ENCODE measurements at places on chromosomes 1 and 21. TPM values are rescaled to one million over a fixed set of nuclear protein-coding genes. Genes with fewer than 3 reads are reported as not detected.
A peak's percentile ranks its signal among the peaks of the same experiment; 100 is the strongest.

Gene LAD1
- 0.07 TPM for total RNA-seq

Gene SLC45A1
- total RNA-seq = not detected

Gene USH2A
- not detected for total RNA-seq

Gene S100A12
- not detected for total RNA-seq

Gene CLCC1
- 35.4 TPM for total RNA-seq

Gene CELA3B
- total RNA-seq = not detected

Gene FCRL6
- total RNA-seq = not detected

Gene TRIM62
- total RNA-seq = 14.4 TPM

Gene TCP10L
- total RNA-seq = not detected

Gene NPHS2
- not detected for total RNA-seq

Gene GRIK3
- not detected for total RNA-seq

Gene DDR2
- total RNA-seq = 21.9 TPM

Gene C8A
- total RNA-seq = not detected

Gene FAM167B
- 0.20 TPM for total RNA-seq

- DNase-seq = no peak
These were observed 7.8 kb downstream of the CHRNB2 start for GRCh38 chr1:154575147-154575927.

- DNase-seq = peak; percentile 82
These were observed 850 bp downstream of the SESN2 start for GRCh38 chr1:28259934-28260802.

DNA sequence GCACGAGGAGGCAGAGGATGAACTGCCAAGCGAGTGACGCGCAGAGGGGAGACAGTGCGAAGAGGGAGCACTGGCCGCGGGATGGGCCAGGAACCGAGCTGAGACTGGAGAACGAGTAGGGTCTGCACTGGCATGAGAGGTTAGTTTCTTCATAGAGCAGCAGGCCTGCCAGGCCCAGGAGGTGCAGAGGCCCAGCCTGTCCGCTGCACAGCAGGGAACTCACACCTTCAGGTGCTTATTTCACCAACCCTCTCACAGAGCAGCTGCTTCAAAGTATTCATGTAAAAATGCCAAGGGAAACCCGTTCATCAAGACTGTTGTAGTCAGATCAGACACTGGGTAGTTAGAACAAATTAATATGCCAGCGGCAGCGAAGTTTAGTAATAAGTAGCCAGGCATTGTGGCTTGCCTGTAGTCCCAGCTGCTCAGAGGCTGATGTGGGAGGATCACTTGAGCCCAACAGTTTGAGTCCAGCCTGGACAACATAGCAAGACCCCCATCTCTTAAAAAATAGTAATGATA is 144.5 kb downstream of the SLC45A1 start:
- no peak for DNase-seq

DNA sequence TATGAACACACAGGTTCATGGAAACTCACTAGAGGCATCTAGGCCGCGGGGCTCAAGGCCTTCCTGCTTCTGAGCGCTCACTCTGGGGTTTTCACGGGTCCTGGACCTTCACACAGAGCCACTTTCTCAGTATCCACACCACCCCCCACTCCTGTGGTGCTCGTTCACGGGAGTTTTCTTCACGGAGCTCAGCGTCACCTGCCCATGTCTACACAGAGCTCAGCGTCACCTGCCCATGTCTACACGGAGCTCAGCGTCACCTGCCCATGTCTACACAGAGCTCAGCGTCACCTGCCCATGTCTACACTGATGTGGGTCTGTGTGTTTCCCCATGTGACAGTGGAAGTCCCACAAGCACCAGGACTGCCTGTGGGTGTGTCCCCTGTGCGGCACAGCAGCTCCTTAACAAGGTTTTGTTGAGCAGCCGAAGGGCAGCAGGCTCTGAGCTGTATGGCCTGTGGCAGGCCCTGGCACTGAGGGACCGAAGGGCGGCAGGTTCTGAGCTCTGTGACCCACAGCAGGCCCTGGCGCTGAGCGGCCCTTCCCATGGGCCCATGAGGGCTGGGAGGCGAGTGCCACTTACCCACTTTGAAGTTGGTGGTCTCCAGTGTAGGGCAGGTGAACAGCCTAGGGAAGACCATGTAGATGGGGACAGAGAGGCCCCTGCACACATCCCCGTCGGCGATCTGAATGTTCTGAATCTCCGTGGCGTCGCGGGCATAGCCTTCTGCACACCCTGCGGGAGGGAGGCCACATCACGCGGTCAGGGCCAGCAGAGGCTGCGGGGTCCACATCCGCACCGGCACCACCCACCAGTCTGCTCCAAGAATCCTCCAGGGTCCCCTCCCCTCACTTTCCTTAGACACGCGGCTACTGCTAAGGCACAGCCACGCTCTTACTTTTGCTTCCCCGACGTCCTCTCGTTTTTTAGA is 39.8 kb downstream of the VPS26C start:
- DNase-seq = no peak

DNA sequence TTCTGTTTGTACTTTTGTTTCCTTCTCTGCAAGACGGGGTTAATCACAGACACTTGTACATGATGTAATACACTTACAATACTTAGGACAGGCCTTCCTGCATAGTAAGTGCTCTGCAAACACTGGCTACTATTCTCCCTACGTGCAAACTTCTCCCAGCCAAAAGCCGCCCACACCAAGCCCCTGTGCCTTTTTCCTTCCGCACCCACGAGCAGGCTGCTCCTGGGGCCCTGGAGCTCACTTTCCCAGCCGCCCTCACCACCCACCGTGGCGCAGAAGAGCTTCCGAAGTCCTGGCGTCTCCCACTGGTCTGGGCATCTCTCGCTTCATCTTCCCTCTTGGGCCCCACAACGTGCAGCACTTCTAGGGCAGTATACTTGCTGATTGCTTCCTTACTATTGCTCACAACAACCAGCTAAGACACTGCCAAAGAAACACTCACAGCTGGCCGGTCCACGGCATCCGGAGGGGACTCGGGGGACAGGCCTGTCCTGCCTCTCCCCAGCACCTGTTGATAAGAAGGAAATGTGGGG is 22.5 kb upstream of the GPR157 start:
- no peak for DNase-seq

- peak; percentile 50 for DNase-seq
These were observed 18.0 kb downstream of the PGM1 start for GRCh38 chr1:63611231-63611630.

DNA sequence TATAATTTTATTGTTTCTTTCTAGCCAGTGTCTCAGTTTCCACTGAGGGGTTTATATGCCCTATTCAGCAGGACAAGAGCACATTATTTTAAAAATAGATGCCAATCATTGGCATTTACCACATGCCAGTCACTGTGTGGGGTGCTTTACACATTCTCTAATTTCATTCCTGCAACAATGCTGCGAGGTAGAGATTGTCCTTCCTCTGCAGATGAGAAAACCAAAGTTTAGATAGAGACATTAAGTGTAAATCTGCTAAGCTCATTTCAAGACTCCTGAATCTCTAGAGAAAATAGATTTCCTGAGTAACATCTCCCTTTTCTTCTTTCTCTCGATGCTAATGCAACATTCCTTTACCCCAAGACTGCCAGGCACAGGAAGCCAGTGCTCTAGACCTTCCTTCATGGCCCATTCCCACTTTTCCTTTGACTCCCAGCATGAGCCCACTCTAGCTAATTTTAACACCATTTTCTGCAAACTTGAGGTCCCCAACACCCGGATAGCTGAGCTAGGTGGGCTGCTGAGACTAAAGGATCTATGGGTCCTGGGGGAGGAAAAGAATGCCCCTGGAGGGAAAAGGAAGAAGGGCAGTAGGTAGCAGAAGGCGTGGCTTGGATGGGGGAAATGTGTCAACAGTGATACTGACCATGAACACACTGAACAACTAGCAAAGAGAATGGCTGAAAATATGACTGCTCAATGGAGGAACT is 50.0 kb downstream of the SH3GLB1 start:
- no peak for DNase-seq

DNA sequence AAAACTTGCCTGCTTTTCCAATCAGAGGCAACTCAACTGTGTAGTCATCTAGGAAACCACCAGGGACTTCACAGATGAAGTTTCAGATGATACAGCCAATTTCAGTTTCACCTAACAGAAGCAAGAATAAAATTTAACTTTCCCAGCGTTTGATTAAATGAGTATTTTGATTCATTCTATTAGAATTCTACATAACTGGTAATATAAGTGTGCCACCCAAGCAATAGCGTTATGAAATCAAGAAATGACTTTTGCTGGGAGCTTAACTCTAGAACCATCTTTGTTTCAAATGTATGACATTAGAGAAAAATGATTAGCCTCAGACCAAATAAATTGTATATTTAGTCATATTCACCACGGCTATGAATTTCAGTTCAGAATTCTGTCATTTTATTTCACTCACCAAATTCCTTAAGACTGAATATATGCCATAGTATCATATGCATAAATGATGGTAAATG is 239.3 kb downstream of the NRIP1 start:
- no peak for DNase-seq

GRCh38 chr21:34732388-34732821 is 63.6 kb downstream of the CLIC6 start:
- peak; percentile 45 for DNase-seq

DNA sequence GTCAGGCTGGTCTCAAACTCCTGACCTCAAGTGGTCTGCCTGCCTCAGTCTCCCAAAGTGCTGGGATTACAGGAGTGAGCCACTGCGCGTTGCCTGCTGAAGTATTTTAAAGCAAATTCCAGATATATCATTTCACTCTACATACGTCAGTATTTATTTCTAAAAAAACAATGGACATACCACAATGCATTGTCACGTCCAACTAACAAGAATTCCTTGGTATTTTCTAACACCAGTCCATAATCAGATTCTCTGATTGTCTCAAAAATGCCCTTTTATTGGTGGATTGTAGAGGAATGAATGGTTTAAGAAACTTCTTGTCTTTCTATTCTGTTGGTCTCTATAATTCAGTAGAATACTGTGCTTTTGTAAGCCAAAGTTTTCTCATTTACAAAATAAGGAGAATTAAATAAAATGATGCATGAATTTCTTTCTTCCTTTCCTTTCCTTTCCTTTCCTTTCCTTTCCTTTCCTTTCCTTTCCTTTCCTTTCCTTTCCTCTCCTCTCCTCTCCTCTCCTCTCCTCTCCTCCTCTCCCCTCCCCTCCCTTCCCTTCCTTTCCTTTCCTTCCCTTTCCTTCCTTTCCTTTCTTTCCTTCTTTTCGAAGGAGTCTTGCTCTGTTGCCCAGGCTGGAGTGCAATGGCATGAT is 55.8 kb downstream of the VPS13D start:
- DNase-seq = no peak

- DNase-seq = no peak
These were observed 59.8 kb upstream of the CACYBP start for GRCh38 chr1:174939775-174940545.

DNA sequence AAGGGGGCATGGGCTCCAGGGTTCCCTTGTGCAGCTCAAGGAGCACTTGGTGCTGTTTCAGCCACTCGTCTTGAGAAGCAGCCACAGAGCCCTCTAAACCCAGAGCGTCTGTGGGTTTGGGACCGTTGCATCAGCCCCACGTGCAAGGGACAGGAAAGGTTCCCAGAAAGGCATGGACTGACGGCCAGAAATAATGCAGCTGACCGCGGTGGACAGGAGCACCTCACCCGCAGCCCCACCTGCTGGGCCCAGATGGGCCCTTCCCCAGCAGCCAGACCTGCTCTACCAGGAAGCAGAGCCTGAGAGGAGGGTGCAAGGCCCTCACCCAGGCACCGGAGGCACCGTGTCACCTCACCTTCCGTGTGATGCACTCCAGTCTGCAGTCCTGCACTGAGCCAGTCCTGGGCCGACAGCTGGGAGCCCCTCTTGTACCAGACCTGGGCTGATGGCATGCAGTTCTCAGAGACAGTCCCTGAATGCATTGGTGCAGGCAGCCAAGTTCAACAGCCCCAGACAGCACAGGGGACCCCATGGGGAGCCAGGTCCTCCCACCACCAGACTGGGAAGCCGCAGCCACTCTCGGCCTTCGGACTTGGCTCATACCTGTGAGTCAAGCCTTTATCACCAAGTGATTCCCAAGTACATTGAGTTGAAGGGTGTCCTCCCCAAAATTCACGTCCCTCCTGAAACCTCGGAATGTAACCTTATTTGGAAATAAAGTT is 4.8 kb upstream of the TFF3 start:
- DNase-seq = no peak

DNA sequence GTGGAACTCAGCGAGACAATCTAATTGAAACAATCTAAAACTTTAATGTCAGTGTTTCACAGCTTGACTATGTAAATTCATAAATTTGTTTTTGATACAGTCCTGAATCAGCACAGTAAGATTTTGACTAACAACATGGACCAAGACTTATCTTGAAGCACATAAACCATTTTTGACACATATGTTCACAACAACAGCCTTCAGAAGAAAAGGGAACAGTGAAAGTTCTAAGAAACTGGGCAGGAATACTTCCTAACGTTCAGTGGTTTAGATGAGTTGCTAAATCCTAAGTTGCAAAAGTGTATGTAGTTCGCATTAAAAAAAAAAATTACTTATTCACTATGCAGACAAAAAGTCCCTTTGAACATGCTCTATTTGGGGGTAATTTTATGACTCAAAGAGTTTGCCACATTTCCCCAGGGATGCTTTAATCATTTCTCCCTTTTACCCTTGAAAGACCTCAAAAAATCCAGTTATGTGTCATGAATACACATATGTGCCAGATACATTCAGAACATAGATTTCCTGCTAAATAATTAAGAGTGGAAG is 120.2 kb downstream of the MRPL39 start:
- no peak for DNase-seq

- no peak for DNase-seq
These were observed 24.9 kb downstream of the DIP2A start for GRCh38 chr21:46483300-46484295.

DNA sequence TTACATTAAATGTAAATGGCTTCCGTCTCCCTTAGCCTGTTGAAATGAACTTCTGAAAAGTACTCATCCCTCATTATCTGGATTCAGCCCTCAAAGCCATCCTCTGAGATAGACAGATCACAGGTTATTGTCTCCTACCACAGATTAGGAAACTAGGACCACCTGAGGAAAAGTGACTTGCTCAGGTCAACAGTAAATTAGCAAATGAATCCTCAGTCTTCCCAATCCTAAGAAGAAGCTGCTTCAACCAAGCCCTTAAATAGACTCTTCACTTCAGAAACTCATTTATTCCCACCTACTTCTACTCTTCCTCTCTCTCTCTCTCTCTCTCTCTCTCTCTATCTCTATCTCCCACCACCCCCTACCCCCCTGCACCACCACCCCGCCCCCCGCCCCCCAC is 152.3 kb downstream of the DMRTA2 start:
- no peak for DNase-seq

DNA sequence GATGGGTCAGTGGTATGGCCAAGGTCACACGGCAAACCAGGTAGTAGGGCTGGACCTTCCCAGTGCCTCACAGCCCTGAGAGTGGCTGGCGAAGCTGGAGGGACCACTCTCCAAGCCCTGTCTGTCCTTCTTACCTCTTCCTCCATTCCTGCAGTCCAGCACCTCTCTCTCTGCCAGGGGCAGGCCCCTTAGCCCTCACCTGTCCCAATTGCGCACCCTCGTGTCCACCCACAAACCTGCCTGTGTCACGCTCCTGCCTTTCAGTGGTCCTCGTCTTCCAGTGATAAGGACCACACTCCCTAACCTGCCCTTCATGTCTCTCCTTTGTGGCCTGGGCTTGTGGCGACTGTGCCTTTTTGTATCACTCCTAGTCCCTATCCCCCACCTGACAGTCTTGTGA is 3.4 kb downstream of the PODN start:
- DNase-seq = no peak

- DNase-seq = peak; percentile 75
These were observed 13.0 kb upstream of the SLC6A9 start for GRCh38 chr1:44044071-44044801.

- no peak for DNase-seq
These were observed 132.1 kb downstream of the RHOU start for GRCh38 chr1:228867108-228867950.

GRCh38 chr1:177932123-177932522 is 37.7 kb downstream of the SEC16B start:
- no peak for DNase-seq

Measured in M059J (cell line).